ENCODE measurements at places on chromosomes 4 and X. TPM values are rescaled to one million over a fixed set of nuclear protein-coding genes. Genes with fewer than 3 reads are reported as not detected.

- no peaks in the 10 kb centered on the region for H3K27me3 ChIP-seq
- no peak overlapping the region for H3K27ac ChIP-seq
- no peak for DNase-seq
- H3K36me3 ChIP-seq, result no peaks in the 10 kb centered on the region
- no peak overlapping the region for H3K4me3 ChIP-seq
Observed at GRCh38 chr4:56622176-56622575, 58.9 kb downstream of the HOPX start.

GRCh38 chr4:5815641-5816040, 77.2 kb downstream of the CRMP1 start:
- peaks cover 11% of the 10 kb centered on the region for H3K36me3 ChIP-seq
- H3K4me1 ChIP-seq, result no peaks in the 10 kb centered on the region
- no peak overlapping the region for H3K27ac ChIP-seq
- no peak for DNase-seq
- H3K27me3 ChIP-seq, result no peaks in the 10 kb centered on the region
- no peak overlapping the region for H3K4me3 ChIP-seq

- H3K27me3 ChIP-seq, result peaks cover 50% of the 10 kb centered on the region
- peak; percentile 54 for DNase-seq
- H3K4me1 ChIP-seq, result peaks cover 34% of the 10 kb centered on the region
Observed at GRCh38 chrX:40152173-40152711, 54.5 kb upstream of the BCOR start.

GRCh38 chr4:120228086-120228485, 161.4 kb upstream of the MAD2L1 start:
- no peaks in the 10 kb centered on the region for H3K4me1 ChIP-seq
- H3K4me3 ChIP-seq, result no peak overlapping the region

DNA sequence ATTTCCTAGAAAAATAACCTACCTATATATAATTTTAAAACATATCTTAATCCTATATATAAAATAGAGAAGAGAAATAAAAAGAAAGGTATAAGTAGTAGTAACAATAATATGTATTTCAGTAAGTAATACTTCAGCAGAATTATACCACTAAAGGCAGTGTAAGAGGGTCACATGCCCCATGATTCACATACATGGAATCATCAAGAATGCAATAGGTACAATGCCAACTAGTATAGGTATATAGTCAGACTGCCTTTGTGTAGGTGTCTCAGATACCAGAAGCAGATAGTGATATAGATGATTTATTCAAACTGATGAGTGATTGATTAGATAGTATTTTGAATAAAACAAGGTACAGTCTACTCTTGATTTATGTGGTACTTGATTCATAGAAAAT, 9.4 kb downstream of the AIMP1 start:
- H3K27ac ChIP-seq, result no peak overlapping the region
- H3K4me3 ChIP-seq, result no peak overlapping the region
- H3K36me3 ChIP-seq, result peaks cover 6% of the 10 kb centered on the region
- no peaks in the 10 kb centered on the region for H3K27me3 ChIP-seq
- DNase-seq, result no peak

DNA sequence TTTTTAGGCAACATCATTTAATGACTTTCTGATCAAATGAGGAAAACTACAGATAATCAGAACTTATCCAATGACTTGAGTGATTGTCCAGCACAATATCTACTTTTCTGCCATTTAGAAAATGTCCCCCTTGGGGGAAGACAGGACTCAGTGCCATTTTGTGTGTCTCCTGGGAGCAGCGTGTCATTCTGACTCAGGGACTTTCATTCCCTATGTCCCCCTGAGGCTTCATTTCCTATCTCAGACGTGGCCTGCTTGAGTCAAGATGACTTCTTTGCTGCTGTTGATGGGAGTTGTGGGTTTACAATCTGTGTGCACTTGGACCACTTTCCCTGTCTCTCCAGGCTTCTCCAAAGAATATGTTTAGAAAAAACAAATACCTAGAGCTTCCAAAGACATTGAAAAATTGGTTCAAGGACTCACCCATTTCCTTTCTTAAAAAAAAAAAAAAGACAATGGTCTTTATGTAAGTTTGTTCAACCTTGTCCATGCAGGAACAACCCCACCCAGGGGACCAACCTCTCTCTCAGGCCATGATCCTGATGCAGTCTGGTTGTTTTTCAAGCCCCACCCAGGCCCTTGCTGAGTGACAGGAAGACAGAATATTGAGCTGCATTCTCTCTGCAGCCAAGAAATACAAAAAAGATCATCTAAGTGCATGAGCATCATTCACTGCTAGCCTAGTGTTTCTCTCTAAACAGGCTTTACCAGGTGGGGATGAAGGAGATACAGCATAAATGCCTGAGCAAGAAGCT, 34.3 kb upstream of the TMEM154 start:
- DNase-seq, result no peak
- H3K27ac ChIP-seq, result no peak overlapping the region

DNA sequence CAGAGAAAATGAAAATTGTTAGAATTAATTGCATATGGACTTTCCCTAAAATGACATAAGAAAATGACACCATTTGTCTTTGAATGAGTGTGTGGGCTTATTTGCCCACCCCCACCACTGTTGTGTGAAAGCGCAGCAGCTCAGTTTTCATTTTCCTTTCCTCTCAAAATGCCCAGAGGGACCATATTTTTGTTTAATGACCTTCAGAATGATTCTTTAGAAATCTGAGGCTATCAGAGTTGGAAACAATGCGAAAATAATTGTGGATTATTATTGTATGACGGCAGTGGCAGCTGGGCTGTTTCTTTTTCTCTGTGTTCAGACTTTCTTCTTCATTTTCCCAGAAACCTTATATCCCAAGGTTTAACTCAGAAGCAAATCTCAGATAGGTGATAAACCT, 44.6 kb upstream of the TEX13A start:
- H3K36me3 ChIP-seq, result no peaks in the 10 kb centered on the region
- no peak overlapping the region for H3K27ac ChIP-seq
- H3K4me1 ChIP-seq, result no peaks in the 10 kb centered on the region
- H3K27me3 ChIP-seq, result no peaks in the 10 kb centered on the region

- no peaks in the 10 kb centered on the region for H3K4me1 ChIP-seq
- H3K27ac ChIP-seq, result no peak overlapping the region
- no peaks in the 10 kb centered on the region for H3K36me3 ChIP-seq
- no peaks in the 10 kb centered on the region for H3K27me3 ChIP-seq
Observed at GRCh38 chr4:161248880-161249279, 914.9 kb downstream of the FSTL5 start.

- H3K27me3 ChIP-seq, result no peaks in the 10 kb centered on the region
- no peaks in the 10 kb centered on the region for H3K36me3 ChIP-seq
- no peaks in the 10 kb centered on the region for H3K4me1 ChIP-seq
- no peak overlapping the region for H3K27ac ChIP-seq
- no peak overlapping the region for H3K4me3 ChIP-seq
- DNase-seq, result no peak
Observed at GRCh38 chr4:109010521-109010920, 247.7 kb upstream of the ETNPPL start.

- H3K27me3 ChIP-seq, result no peaks in the 10 kb centered on the region
- H3K27ac ChIP-seq, result no peak overlapping the region
- H3K4me1 ChIP-seq, result no peaks in the 10 kb centered on the region
Observed at GRCh38 chrX:102154900-102155805, 624 bp downstream of the BEX5 start.

DNA sequence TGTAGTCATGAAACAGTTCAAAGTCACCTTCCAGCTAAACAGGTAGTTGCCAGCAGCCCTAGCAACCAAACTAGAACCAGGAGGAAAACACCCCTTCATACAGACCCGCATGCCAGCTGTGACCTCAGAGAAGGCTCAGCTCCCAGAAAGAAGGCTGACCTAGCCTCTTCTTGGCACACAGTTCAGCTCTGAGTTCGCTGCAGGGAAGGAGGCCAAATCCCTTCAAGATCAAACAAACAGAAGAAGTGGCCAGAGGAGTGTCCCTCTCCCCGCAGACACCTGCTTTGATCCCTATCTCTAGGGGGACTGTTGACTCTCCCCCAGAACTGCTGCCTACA, 56.0 kb downstream of the HADH start:
- H3K27ac ChIP-seq, result no peak overlapping the region
- H3K4me1 ChIP-seq, result no peaks in the 10 kb centered on the region
- no peaks in the 10 kb centered on the region for H3K36me3 ChIP-seq
- no peak for DNase-seq

GRCh38 chrX:7132335-7133049, 15.0 kb upstream of the STS start:
- no peak overlapping the region for H3K4me3 ChIP-seq
- H3K36me3 ChIP-seq, result no peaks in the 10 kb centered on the region
- no peak for DNase-seq
- H3K4me1 ChIP-seq, result no peaks in the 10 kb centered on the region
- no peaks in the 10 kb centered on the region for H3K27me3 ChIP-seq

- no peak for DNase-seq
- no peak overlapping the region for H3K27ac ChIP-seq
- H3K27me3 ChIP-seq, result no peaks in the 10 kb centered on the region
- H3K36me3 ChIP-seq, result no peaks in the 10 kb centered on the region
- H3K4me1 ChIP-seq, result no peaks in the 10 kb centered on the region
- H3K4me3 ChIP-seq, result no peak overlapping the region
Observed at GRCh38 chr4:102593147-102593546, 92.0 kb downstream of the NFKB1 start.

EFNB1 gene
- polyA plus RNA-seq, result 6.1 TPM

WFS1 gene
- polyA plus RNA-seq, result 55.7 TPM

KLHL2 gene
- 3.2 TPM for polyA plus RNA-seq

SHOX gene
- 0.05 TPM for polyA plus RNA-seq

SPATA18 gene
- 1.4 TPM for polyA plus RNA-seq

Measured in H1 (cell line).